ENCODE measurements at places on chromosomes 16 and 17.
A peak's percentile ranks its signal among the peaks of the same experiment; 100 is the strongest.

DNA sequence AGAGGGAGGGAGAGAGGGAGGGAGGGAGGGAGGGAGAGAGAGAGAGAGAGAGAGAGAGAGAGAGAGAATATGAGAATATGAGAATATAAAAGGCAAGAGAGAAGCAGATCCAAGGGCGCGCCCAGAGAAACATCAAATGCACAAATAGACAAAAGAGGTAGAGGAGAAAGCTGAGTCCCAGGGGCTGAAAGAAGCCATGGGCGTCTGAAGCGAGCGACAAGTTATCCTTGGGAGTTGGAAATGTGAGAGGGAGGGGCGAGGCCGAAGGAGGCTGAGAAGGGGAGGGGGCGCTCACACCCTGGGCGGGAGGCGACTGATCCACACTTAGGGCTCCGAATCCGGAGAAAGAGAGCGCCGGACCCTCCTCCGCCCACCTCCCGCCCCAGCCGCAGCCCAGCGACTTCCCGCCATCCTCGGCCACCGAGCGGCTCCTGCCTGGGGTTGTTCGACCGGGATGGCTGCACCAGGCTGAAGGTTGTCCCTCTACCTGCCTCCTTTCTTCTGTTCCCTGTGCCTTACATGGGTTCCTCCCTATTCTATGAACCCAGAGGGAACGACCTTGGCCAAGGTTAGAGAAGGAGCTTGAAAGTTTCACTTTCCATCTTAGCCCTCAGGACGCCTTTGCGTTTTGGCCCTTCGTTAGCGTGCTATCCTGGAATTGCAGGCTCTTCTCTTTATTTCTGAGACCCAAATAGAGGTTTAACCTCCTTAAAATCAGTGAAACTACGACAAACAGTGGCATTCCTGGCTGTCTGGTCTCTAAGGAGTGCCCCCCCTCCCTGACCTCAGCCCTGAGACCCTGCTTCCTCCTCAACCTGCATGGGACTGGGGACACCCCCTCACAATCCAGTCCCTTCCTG lies 21.2 kb upstream of the HOXB9 start:
- peak; percentile 36 for DNase-seq

DNA sequence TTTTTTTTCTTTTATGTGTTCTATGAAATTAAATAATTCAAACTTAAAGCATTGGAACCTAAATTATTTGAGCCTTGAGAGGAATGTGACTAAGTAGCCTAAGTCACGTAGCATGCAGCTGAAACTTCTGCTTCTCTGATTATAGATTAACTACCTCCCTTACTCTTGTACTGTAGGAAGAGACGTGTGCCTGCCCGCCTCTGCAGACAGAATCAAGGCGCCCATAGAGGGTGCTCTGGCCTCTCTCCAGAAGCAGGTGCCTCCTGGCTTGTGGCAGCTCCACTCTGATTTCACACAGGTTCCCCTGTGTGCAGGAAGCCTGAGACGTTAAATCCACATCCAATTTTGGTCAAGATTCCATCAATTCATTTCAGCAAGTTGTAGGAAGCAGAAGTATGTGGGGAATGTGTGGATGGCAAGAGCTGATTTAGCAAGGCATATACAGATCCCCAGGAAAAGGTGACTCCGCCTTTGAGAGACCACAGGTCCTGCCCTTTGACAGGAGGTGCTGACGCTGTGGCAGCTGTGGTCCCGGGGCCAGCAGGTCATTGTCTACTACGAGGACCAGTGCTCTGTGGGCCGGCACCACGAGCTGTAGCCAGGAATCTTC lies 1418.8 kb downstream of the CDH11 start:
- DNase-seq: peak; percentile 15

- DNase-seq: no peak
These were observed 18.0 kb downstream of the KLHDC4 start for GRCh38 chr16:87747626-87748414.

DNA sequence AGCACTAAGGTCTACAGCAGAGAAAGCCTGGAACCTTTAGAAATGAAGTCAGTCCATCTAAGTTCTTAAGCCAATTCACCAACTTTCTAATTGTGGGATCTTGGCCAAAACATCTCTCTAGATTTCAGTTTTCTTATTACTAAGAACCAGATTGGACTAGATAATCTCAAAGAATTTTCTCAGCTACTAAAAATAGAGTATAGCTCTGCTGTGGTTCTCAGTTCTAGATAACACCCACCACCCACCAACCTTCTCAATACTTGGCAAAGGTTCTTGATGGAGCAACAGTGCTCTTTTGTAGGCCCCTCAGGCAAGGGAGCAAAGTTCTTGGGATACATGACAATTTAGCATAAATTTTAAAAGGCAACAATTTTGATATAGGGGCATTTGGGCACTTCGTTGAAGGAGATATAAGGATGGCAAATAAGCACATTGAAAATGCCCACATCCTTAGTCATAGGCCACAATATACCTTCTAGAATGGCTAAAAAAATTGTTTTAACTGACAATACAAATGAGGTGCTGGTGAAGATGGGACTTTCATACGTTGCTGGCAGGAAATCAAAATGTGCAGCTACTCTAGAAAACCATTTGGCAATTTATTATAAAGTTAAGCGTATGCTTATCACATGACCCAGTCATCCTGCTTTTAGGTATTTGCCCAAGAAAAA lies 74.4 kb upstream of the TMEM132E start:
- no peak for DNase-seq

DNA sequence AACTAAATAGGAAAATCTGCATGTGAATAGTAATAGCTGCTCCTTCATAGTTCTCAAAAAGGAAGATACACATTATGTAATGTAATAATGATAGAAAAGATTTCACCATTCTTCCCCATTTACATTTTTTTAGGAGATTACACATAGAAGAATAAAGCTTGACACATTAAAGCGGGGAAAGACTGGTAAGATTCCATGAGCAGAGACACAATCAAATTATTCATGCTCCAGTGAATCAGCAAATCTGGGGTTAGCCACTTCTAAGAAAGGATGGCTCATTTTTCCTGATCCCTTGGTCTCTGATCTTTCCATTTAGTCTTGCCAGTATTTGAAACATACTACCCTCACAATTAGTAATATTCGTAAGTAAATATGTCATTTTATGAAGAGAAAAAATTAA lies 81.9 kb downstream of the CA4 start:
- DNase-seq: no peak

DNA sequence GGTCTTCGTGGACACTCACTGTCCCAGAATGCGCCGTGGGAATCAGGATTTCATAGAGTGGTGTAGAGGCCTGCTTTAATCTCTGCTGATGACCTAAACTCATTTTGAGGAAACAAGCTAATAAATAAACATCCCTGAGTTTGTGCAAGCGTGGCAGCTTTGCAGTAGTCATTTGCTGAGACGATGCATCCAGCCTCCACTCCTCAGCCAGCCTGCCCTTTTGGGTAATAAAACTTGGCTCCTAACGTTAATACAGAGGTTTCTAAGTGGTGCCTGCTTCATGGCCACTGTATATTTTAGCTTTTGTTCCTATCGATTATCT lies 1.3 kb downstream of the DGKE start:
- DNase-seq: no peak

GRCh38 chr16:47925811-47926460 lies 229.9 kb downstream of the ABCC12 start:
- DNase-seq: no peak

GRCh38 chr16:75023009-75023408 lies 24.2 kb downstream of the ZNRF1 start:
- no peak for DNase-seq

DNA sequence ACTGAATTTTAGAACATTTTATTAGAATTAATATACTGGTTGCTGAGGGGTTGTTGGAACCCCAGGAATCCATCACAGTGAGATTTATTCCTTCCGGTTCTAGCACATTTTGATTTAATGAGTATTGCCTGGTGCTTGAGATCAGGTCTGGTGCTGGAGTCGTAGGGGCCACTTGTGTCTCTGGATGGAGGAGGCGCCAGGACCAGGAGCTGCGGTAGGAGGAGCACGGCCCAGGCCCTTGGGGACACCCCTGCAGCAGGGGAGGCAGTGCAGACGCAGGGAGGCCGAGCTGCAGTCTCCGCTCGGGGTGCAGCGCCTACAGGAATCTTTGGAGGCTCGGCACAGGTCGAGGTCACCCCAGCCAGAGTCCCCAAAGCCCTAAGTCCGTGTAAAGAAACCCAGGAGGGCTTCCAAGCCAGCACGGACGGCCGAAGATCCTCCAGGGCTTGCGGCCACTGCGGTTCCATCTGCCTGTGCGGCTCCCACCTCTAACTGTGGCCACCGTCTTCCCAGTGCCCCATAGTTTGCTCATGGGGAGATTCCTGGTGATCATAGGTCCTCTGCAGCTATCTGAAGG lies 66.2 kb upstream of the CREBBP start:
- no peak for DNase-seq

DNA sequence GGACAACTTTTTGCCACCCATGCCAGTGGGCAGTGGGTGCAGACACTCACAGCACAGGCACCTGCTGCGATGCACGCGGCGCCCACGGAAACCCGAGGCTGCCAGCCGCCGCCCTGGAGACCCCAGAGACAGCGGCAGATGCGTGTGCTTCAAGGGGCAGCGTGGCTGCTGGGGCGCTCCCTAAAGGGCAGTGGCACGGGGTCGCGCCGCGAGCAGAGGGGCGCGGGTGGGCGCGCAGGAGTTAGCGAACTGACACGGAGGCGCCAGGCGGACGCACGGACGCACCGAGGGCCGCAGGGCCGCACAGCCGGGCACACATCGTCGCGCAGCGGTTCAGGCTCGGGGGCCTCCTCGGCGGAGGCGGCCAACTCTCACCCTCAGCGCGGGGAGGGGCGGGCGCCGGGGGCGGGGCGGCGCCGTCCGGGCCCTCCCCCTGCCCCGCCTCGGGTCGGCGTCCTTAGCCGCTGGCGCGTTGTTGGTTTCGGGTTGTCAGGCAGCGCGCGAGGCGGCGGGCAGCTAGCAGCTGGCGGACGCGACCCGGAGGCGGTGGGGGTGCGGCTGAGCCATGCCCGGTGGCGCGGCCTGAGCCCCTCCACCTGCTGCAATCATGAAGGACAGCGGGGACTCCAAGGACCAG lies at the start of gene KIF19:
Gene KIF19, plus strand, starts transcription at position 484 of the 637 bp plus-strand sequence. Its CDS starts 124 bp downstream, at position 608.
- no peak for DNase-seq

DNA sequence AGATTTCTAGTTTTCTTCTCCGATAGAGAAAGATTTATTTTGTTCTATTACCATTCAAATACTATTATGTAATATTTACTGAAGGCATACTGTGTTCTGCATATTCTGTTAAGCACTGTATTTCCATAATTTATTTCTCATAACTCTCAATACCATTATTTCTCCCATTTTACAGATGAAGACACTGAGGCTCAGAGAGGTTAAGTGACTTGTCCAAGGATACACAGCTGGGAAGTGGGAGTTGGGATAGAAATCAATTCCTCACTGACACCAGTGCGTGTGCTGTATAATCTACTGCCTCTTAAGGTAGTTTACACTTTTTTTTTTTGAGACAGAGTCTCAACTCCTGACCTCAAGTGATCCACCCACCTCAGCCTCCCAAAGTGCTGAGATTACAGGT lies 7.4 kb downstream of the NLRC3 start:
- DNase-seq: no peak

DNA sequence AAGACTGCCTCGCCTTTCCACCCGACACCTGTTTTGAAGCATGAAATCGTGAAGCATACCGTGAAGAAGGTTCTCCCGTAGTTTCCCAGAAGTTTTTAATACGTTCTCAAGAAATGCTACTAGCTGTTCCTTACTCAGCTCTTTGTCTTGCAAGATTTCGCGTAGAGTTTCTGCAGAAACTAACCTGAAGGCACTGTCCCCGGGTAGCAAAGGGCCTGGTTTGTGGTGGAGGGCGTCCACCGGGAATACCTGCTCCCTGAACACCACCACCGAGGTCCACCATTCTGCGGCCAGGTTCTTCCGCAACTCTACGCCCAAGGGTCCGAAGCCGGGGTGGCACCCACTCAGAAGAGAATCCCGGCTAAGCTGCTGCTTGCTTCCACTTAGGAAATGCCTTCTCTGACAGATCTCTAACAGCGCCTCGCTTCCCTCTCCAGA lies 487 bp downstream of the POLG2 start:
- no peak for DNase-seq

DNA sequence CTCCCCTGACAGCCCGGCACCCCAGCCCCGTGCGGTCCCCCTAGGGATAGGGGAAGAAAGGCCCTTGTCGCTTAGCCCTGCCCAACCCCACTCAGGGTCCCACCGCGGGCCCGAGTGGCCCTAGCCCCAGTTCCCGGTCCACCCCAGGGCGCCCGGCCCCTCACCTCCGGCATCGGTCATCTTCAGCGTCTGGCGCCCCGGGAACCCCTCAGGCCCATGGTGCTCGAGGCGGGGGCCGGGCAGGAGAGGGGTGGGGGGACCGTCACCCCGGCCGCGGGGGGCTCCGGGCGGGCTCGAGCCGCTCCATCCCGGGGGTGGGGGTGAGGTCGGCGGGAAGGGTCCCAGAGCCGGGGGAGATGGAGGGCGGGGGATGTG lies 620 bp downstream of the SAMD14 start:
- no peak for DNase-seq

GRCh38 chr16:54679531-54679930 lies 251.1 kb upstream of the IRX5 start:
- DNase-seq: no peak

- DNase-seq: peak; percentile 74
These were observed 13.7 kb upstream of the CNGB1 start for GRCh38 chr16:57984443-57985203.

DNA sequence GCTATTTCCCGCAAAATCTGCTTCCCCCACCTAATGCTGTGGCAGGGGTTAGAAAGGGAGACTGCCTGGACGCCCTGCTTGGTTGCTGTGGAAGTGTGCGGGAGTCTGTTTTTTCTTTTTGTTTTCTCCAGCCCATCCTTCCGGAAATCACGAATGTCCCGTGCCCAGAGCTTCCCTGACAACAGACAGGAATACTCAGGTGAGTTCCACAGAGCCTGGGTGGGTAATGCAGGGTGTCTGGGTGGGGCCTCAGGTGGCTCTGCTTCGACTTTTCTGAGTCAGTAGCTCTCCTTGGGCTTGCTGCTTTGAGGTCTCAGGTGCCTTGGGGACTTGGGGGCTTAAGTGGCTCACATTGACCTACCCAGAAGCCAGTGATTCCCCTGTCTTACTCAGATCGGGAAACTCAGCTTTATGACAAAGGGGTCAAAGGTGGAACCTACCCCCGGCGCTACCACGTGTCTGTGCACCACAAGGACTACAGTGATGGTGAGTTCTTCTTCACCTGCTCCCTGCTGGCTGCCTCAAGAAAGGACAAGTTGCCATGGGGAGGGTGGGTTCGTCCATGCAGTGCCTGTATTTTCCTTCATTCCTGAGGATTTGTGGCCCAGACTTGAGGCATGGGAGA lies 11.4 kb downstream of the LIMD2 start:
- DNase-seq: no peak

- peak; percentile 4 for DNase-seq
These were observed 553.2 kb downstream of the MAF start for GRCh38 chr16:79047337-79047736.

DNA sequence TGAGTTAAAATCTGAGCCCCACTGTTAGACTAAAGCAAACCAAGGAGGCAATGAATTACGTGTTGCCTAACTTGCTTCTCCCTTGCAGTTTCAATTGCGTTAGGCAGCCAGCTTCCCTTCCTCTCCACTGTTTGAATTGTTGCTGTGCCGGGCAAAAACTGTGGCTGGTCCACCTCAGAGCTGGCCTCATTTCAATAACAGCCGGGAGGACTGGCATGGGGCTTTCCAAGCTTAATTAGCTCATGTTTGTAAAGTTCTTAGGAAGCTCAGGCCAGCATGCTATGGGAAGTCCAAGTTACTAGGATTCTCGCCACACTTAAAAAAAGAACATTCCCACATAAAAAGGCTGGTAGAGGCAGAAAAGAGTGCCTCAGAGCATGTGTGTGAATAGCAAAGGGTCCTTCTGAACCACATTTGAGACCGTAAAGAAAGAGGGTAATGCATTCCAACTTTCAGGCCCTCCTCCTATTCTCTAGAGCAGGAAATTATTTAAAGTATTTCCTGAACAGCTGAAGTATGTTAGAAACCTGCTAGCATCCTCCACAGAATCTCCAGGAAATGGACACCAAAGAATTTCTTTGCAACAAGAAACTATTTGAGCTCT lies 79.0 kb upstream of the SMURF2 start:
- DNase-seq: no peak
